Iris pigment epithelial cell (primary cell): ENCODE measurements at places on chromosomes 7 and 10.

DNA sequence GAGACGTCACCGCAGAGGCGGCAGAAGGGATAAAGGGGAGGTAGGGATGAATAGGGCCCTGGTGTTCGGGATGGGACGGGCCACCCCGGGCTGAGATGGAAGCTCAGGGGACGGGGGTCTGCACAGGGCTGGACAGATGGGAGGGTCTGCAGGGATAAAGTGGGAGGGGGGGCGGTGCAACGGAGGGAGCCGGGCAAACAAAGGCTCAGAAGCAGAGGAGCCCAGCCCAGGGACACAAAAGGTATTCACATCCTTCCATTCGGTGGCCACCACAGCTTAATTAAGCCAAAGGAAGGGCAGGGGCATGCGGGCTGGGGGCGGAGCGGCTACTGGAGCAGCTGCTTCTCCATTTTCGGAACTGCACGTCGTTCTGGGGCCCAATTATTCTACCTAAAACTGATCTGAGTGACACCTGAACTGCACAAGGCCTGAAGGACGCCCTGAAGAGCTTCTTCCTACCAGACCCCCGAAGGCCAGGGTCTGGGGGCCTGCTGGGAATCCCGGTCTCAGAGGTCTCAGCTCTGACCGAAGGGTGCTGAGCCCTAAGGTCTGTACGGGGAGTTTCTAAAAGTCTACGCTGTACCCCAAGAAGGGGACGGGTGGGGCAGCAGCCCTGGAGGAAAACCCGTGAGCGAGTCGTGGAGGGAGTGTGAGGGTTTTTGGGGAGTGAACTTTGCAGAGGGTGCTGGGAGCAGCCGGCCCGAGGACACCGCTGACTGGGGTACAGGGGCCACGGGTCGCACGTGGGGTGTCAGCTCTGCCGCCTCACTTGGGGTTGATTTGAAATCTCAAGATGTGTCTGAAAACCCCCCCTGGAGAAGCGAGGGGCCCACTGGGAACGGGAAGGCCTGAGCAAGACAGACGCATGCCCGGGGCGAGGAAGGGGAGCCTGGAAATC is 334.8 kb downstream of the DNAJB6 start:
- DNase-seq, result no peak

DNA sequence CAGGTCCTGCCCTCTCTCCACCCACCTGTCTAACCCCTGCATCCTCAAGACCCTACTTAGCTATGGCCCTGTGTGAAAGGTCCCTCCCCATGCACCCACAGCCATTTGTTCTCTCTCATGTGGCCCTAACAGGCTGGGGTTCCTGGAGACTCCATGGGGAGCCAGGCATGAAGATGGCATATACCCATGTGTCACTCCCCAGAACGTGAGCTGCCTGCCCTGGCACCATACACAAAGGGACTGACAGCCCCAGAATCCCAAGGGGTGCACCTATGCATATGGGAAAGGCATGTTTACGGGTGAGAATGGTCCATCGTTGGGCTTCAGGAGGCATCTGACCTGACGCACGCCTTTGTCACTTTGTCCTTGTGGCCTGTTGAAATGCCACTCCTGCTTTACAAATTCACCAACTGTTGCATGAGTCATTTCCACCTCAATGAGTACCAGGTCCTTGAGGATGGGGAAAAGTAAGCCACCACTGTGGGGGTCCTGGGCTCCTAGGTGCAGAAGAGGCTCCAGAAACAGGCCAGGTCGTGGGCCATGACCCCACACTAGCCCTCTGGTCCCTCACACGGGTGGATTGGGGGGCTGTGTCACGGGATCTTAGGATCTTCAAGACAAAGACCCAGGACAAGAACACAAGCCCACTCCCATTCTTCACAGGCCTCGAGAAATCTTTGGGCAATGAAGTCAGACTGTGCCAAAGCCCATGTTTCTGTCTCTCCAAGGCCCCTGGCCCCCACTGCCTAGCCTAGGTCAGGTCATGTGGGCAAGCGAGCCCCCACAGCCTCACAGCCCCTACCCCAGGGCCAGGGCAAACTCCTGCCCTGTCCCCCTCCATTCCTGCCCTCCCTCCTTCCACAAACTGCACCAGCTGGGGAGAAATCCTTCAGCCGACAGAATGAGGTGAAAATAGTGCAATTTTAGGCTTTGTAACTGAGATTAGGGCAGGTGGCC is 8.6 kb downstream of the GPRIN2 start:
- DNase-seq, result no peak

- no peak for DNase-seq
Measured at GRCh38 chr10:88670497-88670896, 6.3 kb downstream of the LIPF start.

DNA sequence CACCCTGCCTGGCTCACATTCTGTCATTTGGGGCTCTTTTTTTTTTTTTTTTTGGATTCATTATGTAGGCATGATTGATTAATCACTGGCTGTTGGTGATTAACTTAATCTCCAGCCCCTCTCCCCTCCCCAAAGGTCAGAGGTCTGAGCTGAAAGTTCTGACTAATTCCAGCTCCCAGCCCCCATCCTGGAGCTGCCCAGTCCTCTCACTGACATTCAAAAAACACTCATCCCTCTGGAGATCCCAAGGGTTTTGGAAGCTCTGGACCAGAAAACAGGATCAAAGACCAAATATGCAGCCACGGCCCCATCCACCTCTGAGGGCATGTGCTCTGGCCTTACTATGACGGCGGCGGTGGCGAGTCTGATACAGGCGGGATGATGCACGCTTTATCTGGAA is 53.8 kb downstream of the RBM17 start:
- no peak for DNase-seq

- DNase-seq, result no peak
Measured at GRCh38 chr7:108307194-108307593, 149.0 kb downstream of the NRCAM start.

DNA sequence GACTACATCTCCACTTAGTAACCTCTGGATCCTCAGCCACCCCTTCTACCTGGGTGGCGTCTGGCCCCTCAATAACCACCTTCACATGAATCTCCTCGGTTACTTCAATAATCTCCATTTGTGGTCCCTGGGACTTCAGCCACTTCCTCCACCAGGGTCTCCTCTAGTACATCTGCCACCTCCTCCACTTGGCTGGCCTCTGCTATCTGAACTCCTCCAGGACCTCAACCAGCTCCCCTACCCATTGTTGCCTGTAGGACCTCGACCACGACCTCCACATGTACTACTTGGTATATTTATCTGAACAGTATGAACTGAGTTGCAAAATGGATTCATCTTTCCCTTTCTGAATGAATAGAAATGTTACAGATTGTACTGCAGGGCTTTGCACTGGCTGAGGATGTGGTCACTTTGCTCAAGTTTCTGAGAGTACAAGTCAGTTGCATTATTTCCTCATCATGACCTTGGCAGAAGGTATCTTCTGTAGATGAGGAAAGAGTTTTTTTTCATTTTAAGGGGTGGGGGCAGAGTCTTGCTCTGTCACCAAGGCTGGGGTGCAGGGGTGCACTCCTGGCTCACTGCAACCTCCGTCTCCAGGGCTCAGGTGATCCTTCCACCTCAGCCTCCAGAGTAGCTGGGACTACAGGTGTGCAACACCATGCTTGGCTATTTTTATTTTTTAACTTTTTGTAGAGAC is 36.0 kb downstream of the MAT1A start:
- peak; percentile 28 for DNase-seq

DNA sequence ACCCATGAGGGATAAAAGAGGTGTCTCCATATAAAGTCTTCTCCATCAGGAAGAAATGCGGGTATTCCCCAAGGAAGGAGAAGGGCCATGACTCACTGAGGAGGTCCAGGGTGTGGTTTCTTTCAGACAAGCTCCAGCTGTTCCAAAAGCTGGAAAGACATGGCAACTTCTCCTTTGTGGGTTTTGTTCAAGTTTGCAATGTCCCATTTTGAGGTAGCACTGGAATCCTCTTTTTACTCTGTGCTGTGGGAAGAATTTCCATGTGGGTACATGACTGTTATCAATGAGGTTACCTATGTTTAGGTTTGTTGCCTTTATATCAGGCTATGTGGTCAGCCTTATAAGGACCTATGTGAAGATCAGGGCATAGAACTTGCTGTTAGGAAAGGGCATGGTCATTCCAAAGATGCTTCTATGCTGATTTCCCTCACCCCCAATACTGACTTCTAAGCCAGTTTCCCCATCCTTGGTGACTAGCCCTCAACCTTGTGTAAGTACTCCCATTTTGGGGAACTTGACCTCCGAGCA is 697.5 kb downstream of the INHBA start:
- DNase-seq, result peak; percentile 41
